ENCODE measurements at places on chromosomes 4 and X.

DNA sequence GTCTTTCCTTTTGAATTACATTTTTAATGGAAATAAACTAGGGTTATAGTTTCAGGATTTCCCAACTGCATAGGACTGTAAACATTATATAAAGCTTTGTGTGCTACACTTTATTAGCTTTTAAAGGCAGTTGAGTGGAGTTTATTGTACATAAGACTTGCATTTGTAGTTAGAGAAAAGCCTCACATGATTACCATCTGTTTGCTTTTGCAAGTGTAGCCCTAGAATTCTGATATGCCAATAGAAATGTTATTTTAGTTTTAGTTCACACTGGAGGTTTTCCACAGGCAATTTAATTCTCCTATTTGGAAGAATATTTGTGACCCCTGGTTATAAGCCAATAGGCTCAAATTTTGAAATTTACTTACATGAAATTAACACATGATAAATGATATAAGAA is 41.3 kb upstream of the ANK2 start:
- DNase-seq: no peak

DNA sequence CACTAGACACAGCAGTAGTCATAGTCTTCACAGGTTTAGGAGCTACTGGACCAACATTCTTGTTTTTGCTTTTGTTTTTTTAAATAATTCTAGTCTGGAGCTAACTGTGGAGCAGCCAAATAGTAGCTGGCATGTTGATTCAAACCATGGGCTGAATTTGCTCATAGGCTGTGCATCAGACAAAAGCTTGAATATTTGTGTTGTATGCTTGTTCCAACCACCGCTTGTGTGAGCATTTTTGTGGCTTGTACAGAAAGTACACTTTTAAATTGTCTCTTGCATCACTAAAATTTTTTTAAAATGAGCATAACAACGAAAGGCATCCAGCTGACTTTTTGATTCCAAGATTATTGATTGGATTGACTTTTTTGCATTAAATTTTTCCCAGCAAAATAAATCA is 39.6 kb downstream of the CCNI start:
- no peak for DNase-seq

GRCh38 chr4:112517911-112518310 is 1.9 kb upstream of the NEUROG2 start:
- no peak for DNase-seq

DNA sequence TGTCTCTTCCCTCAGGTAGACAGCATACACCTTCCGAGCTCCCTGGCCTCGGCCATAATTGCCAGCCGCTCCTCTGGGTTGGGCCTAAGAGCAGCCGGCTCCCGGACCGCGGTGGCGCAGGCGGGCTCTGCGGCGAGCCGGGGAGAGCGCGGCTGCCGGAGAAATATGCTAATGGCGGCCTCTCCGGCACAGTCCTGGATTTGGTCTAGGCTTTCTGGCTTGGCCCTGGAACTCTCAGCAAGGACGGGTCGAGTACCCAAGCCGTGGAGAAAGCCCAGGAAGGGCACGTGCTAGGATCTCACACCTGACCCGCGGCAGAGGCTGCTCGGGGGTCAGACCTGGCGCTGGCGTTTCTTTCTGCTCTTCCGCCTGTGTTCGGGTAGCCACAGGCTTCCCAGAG is 18.6 kb upstream of the ZIC3 start:
- DNase-seq: no peak

GRCh38 chr4:166426300-166426863 is 553.3 kb downstream of the TLL1 start:
- DNase-seq: no peak

GRCh38 chr4:77110730-77111129 is 34.9 kb upstream of the CCNI start:
- DNase-seq: no peak

GRCh38 chrX:11967986-11968869 is 170.0 kb upstream of the FRMPD4 start:
- DNase-seq: no peak

- DNase-seq: no peak
Measured at GRCh38 chr4:71772592-71772991, 11.3 kb downstream of the GC start.

- DNase-seq: no peak
Measured at GRCh38 chr4:9832640-9833039, 51.2 kb downstream of the DRD5 start.

DNA sequence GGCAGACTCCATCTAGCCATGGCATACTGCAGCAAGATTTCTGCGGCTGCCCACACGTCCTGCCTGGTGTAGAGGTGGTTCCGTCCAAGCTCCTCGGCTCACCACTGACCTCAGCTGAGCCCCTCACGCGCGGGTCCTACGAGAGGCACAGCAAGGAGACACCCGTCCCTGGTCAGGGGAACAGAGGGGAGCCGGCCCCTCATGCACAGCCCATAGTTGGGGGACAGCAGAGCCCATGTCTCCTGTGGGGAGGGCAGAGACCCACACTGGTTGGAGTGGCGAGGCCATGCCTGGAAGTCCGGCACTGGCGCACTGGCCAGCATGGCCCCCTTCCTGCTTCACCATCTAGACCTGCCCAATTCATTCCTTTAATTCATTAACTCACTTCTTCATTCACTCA is 80.8 kb downstream of the HTRA3 start:
- DNase-seq: no peak

- no peak for DNase-seq
Measured at GRCh38 chrX:103052625-103053024, 11.3 kb downstream of the BEX1 start.

DNA sequence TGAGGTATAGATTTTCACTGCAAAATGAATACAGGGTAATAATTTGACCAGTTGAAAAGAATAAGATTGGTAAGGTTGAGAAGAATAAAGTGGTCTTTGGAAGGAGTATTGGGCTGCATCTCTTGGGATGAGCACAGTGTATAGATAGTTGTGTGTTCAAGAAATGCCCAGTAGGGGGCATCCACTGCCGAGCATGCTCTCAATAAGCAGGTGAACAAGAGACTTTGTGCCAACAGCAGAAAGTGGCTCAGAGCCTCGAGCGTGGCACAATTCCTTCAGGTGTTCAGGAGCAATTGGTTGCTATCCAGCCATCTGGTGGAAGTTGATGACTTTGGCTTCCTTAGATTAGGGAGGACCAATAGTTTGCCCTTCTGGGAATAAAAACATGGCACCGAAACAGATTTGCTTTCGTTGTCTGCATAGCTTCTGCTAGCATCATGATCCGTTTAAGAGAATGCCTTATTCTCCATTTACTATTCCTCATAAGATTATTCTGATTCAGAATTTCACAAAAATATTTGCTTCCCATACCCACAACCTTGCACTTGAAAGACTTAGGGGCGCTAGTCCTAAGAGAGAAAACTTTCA is 258.1 kb upstream of the NEIL3 start:
- no peak for DNase-seq

- DNase-seq: no peak
Measured at GRCh38 chr4:140743194-140743931, 12.8 kb downstream of the TBC1D9 start.

DNA sequence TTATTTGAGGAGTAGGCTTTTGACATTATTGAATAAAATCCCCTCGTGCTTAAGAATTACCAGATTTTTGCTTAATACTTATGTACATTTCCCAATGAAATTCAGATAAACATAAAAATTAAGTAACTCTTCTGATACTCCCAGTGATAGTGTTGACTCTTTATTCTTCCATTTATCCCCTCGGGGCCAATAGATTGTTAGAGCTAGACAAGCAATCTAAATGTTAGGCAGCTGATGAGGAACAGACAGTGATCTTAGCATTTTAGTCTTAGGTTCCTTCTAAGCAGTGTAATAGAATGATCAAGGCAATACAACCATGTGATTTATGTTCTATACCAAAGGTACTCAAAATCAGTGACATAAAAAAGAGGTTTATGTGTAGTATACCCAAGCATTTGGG is 68.7 kb downstream of the USP9X start:
- DNase-seq: no peak

DNA sequence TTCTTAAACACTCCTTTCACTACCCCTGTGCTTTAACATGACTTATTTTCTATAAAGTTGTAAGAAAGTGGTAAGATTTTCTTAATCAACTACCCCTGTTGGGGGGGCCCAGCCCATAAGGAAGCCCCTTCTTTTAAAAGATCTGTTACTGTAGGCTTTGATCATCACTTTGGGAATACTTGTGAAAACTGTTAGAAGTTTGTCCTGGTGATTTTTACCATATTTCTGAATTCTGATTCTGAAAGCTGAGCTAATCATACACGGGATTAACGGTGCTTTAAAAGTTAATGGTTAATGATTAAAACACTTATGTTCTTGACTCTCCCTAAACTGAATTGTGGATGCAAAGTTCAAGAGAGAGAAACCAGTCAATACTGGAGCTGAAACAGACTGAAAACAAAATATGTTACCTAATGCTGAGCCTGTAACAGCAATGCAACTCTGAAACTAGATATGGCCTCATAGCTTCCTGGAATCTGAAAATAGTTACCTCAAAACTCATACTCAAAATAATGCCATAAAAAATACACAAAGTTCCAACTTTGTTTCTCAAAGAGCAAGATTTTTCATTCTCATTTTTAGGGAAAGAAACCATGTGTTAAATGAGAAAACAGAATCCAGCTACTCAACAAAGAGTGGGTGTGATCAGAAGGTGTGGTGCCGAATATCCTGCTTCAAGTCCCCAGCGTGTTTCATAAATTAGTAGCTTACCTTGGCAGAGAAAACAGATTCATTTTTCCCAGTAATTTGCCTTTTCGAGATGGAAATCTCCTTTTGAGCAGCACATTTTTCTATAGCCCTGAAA is 31.6 kb downstream of the ADH7 start:
- DNase-seq: no peak

- DNase-seq: no peak
Measured at GRCh38 chr4:150656891-150657290, 74.9 kb downstream of the MAB21L2 start.

DNA sequence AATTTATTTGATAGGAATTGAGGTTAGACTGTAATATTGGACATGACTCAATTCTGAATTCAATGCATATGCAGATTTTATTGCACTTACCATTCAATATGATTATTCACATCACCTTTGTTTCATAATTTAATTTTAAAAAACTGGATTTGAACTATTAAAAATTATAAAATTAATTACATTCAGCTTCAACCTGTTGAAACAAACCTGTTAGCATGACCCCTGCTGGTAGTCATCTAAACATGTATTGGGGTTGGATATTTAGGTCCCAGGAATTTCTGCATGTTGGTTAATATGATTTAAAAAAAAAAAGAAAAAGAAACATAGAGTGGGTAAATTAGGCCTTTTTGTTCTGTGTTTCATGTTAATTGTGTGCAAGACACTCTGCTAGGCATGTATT is 85.9 kb downstream of the ARSJ start:
- DNase-seq: no peak

GRCh38 chr4:177107288-177107921 is 202.3 kb upstream of the NEIL3 start:
- no peak for DNase-seq

DNA sequence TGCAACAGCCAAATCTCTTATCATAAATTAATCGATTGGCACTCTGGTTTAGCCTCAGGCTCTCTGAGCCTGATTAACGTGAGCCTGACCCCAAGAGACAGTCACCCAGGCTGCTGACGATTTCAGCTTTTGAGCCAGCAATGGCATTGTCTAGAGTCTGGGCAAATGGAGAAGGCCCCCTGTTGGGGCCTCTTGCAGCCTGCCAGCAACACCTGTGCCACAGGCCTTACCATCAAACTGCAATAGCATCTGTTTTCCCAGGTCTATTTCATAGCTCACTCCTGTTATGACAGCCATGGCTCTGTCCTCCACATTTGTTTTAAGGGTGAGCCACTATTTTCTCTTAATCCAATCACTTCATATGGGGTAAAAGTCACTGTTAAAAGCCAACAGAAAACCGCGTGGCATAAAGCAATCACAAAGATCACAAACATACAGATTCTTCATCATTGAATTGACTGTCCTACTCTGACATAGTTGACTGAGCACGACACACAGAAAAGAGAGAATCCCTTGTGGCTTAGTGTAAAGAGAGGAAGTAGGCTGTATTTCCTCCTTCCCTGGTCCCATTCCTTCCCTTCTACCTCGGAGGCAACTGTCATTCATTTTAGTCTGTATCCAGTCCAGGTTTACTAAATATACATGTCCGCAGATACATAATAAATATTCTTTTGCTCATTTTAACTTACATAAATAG is 47.8 kb downstream of the SLC9A7 start:
- DNase-seq: no peak

DNA sequence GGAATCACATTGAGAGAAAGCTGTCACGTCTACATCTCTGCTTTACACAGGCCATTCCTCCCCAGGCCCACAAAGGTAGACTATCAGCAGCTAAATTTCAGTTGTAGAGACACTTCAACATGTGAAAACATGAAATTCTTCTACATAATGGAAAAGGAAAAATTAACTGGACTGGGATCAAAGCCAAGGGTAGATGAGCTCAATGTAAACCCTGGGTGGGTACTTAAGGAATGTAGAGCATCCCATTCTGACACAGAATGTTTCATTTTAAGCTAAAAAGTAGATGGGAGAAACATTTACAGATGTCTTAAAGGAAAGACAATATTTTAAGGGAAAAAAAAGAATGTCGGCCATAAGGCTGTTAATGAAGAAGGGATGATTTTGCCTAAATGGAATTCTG is 51.3 kb upstream of the NPNT start:
- no peak for DNase-seq

GRCh38 chr4:152970102-152970820 is 34.1 kb downstream of the FHDC1 start:
- DNase-seq: no peak

DNA sequence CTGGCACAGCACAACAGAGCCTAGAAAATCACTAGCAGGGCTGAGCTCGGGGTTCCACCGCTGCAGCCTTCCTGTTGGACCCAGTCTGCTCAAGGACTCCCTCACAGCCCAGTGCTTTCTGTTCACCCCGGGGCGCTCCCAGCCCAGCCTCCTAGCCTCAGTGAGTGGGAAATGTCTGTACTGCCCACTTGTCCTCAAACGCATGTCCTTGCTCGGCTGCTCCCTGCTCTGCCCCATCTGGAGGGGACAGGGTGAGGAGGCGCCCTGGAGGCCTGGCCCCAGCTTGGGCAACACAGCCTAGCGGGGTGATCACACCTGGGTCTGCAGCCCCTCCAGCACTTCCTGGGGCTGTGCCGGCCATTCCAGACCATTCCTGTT is 11.9 kb upstream of the CCNQ start:
- no peak for DNase-seq

GRCh38 chr4:90274175-90274574 is 147.0 kb downstream of the CCSER1 start:
- no peak for DNase-seq

GRCh38 chrX:111505783-111506182 is 5.7 kb upstream of the SERTM2 start:
- DNase-seq: no peak

GRCh38 chr4:174794543-174795094 is 34.4 kb downstream of the GLRA3 start:
- DNase-seq: no peak

DNA sequence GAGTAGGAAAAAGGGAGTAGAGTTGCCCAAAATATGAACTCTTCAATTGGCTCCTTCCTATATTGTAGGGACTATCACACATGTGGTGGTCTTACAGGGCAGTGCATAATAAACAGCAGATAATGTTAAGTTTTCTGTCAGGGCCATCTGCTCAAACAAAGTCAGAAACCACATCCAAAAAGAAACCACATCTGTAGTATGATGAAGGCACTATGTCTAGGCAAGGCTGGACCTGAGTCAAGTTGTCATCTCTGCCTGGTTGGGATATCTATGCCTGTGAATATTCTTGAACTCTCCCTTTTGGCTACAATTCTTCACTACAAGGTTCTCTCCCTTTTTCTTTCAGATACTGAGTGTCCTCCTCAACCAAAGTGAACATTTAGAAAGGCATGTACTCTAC is 109.4 kb upstream of the C1GALT1C1 start:
- no peak for DNase-seq

GRCh38 chr4:39525822-39526690 is 1.2 kb downstream of the UGDH start:
- DNase-seq: no peak

- no peak for DNase-seq
Measured at GRCh38 chr4:4687100-4687499, 145.3 kb upstream of the STX18 start.
